ENCODE measurements at places on chromosomes 1 and 21. TPM values are rescaled to one million over a fixed set of nuclear protein-coding genes. Genes with fewer than 3 reads are reported as not detected.

PEX14 gene
- 23.9 TPM for total RNA-seq

GRCh38 chr1:98677288-98677687 lies 15.8 kb downstream of the SNX7 start:
- no peak for DNase-seq
- no peaks in the 10 kb centered on the region for H3K4me1 ChIP-seq
- H3K27ac ChIP-seq = no peak overlapping the region
- H3K4me3 ChIP-seq = no peak overlapping the region
- H3K36me3 ChIP-seq = peaks cover 15% of the 10 kb centered on the region

DNA sequence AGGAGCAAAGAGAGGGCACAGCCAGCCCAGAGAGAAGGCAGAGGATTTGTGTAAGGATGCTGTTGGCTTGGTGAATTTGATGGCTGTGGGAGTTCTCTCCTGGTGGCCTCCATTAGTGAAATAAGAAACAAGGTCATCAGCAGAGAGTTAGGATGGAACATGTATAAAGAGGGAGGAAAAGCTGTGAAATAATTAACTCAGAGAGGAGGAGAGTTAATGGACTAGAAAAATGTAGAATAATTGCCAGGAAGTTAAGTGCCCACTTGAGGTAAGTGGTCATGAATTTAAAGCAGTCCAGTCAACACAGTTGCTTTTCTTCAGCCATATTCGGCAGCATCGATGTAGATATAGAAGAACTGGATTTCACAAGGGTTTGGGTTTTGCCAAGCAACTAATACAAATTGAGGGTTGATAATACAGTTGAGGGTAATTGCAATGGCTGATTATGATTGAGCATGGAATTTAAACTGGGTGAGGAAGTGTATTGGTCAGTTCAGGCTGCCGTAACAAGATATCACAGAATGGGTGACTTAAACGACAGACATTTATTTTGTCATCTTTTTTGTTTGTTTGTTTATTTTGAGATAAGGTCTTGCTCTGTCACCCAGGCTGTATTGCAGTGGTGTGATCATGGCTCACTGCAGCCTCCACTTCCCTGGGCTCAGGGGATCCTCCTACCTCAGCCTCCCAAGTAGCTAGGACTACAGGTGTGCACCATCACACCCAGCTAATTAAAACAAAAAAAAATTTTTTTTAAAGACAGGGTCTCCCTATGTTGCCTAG lies 31.7 kb upstream of the KLF17 start:
- no peak overlapping the region for H3K4me3 ChIP-seq
- H3K4me1 ChIP-seq = peaks cover 12% of the 10 kb centered on the region
- no peaks in the 10 kb centered on the region for H3K36me3 ChIP-seq
- DNase-seq = no peak
- no peak overlapping the region for H3K27ac ChIP-seq

DNA sequence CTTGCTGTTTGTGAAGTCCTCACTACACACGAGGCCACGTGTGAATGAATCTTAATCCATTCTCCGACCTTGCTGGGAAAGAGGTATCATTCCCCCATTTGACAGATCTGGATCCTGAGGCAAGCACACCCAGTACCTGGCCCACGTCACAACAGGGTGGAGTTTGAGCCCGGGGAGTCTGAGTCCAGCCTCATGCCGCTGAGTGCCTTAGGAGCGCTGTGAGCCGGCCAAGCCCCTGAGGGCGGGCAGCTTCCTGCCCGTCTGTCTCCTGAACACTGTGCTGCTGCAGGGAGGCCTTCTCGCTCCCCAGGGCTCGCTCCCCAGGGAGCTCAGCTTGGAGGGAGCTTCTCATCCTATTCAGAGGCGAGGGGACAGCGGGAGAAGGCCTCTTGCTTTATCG lies 29.7 kb downstream of the SLC45A1 start:
- H3K4me3 ChIP-seq = no peak overlapping the region
- no peak for DNase-seq
- no peak overlapping the region for H3K27ac ChIP-seq

UBL4B gene
- not detected for total RNA-seq

GRCh38 chr1:237959838-237960237 lies 69.1 kb upstream of the ZP4 start:
- H3K4me3 ChIP-seq = no peak overlapping the region
- no peaks in the 10 kb centered on the region for H3K36me3 ChIP-seq
- H3K4me1 ChIP-seq = no peaks in the 10 kb centered on the region
- DNase-seq = no peak

KRTAP10-1 gene
- not detected for total RNA-seq

DNA sequence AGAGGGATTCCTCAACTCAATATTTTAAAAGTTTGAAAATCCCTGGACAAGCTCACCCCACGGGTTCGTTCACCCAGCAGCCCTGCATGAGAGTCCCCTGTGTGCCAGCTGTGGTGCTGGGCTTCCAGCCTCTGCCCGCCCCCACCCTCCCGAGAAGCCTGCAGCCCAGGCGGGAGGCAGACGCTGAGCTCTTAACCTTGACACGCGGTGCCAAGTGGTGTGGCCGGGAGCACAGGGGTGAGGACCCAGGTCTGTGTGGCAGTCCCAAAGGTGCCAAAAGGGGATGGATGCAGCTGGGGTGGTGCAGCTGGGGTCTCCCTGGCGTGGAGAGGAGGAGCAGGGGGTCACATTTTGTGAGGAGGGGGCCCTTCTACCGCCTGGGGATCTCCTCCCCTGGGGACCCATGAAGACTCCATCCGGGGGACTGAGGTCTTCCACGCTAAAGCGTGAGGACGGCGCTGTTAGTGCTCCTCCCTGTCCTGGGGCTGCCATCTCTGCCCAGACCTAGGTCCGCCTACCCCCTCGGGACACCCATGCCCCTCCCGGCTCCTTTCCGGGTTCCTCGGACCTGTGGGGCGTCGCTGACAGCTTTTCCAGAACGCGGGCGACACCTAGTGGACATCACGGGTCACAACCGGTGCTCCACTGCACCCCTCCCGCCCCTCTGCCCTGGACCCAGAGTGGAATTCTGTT lies 12.9 kb downstream of the PLA2G2F start:
- H3K4me3 ChIP-seq = peak overlapping the region; percentile 64
- no peak overlapping the region for H3K27ac ChIP-seq
- H3K27me3 ChIP-seq = no peaks in the 10 kb centered on the region
- no peaks in the 10 kb centered on the region for H3K36me3 ChIP-seq

FCGR2B gene
- not detected for total RNA-seq

DNA sequence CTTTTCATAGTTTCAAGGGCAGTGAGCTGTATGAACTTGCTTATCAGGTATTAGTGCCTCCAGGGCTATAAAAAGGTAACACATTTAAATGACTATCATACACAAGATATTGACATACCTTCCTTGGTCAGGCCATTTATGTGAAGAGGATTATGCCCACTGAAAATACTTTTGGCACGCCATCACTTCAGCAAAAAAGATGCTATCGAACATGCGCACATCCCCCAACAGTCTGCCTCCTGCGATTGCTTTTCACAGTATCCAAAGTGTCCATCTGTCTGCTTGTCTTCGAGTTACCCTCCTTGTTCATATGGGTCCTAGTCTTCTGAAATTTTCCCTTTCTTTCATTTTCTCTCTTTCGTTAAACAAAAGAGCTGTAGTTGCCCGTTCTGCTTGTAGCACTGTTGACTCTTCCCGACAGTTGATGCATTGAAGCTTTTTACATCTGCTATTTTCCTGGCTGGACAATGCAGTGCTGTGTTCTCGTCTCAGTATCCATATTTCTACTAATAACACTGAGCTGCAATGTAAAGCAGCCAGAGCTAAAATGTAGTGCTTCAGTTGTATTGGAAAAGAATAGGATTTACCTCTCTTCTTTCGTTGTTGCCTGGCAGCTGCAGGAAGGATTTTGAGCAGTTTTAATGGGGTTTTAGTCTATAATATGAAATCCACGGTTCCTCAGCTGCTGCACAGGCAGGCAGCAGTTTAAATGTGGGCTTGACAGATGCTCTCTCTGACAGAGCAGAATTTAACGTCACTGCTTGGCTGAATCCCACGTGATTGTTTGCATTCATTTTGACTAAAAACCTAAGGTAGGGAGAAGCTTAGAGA lies at the start of gene B3GALT2:
Gene B3GALT2 (minus strand): TSS at position 713 of the 831 bp plus-strand sequence. CDS start 5,051 bp downstream, outside the sequence.
- peaks cover 7% of the 10 kb centered on the region for H3K36me3 ChIP-seq
- DNase-seq = no peak
- H3K27me3 ChIP-seq = no peaks in the 10 kb centered on the region
- no peak within 1 kb of the TSS for H3K4me3 ChIP-seq
- H3K27ac ChIP-seq = no peak within 1 kb of the TSS

MLLT11 gene
- 13.0 TPM for total RNA-seq

DNA sequence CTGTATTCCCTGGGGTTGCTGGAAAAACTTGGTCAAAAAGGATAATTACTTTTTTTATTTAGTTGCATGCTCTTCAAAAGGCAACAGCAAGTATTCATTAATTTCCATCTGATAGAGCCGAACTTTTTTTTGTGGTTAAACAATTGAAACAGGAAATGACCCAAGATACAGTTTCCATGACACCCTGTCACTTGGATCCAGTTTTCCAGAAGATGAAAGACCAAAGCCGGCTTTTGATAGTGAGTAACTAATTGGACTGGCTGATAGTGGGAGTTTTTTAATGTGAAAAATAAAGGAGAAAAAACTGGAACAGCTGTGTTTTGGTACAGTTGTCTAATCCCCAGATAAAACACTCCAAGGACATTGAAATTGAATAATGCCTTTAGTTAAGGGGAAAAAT lies 33.0 kb downstream of the CACHD1 start:
- DNase-seq = no peak
- no peak overlapping the region for H3K4me3 ChIP-seq
- H3K4me1 ChIP-seq = peaks cover 22% of the 10 kb centered on the region
- peaks cover 9% of the 10 kb centered on the region for H3K27me3 ChIP-seq
- H3K27ac ChIP-seq = no peak overlapping the region

GJA5 gene
- total RNA-seq = 0.33 TPM

DNA sequence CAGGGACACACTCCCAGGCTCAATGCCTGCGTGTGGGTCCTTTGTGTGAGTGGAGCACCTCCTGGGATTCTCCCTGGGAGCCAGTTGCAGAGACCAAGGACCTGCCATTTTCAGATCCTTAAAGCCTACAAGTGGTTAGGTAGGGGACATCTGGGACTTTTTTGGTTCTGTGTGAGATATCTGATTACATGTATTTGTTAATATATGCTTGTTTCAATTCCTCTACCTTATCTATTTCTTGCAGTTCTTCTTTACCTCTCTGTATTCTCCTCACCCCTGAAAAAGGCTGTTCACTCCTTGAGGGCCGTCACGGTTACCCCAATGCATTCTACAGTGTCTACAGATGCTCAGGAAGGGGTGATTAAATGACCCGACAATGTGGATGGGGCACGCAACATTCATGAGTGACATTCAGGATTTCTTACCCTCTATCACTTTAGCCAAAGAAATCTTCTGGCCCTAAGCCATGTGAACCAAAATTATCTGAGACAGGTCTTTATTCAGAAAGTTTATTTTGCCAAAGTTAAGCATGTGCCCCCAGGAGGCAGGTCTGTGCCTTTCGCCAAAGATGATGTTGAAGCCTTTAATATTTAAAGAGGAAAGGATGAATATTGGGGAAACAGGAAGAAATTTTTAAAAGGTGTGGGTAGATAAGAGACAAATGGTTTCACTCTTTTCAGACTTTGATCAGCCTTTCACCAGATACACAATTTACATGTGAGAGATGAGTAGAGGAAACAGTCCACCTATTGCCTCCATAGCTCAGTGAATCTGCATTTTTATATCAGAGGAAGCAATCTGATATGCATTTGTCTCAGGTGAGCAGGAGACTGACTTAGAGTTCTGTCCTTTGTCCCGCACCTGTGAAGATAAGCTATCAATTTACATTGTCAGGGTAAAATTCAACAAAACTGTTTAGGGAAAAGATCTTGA lies 44.6 kb upstream of the MPZL1 start:
- no peak overlapping the region for H3K4me3 ChIP-seq
- no peaks in the 10 kb centered on the region for H3K27me3 ChIP-seq
- H3K36me3 ChIP-seq = no peaks in the 10 kb centered on the region
- no peak for DNase-seq
- H3K4me1 ChIP-seq = no peaks in the 10 kb centered on the region

GRCh38 chr1:89767618-89768017 lies 53.2 kb upstream of the LRRC8D start:
- H3K36me3 ChIP-seq = no peaks in the 10 kb centered on the region
- no peaks in the 10 kb centered on the region for H3K4me1 ChIP-seq
- H3K27me3 ChIP-seq = peaks cover 7% of the 10 kb centered on the region
- H3K27ac ChIP-seq = no peak overlapping the region
- no peak overlapping the region for H3K4me3 ChIP-seq
- no peak for DNase-seq

KRTAP21-2 gene
- total RNA-seq = not detected

SCYL3 gene
- total RNA-seq = 3.9 TPM

GRCh38 chr1:64539781-64540218 lies 69.9 kb downstream of the CACHD1 start:
- H3K27me3 ChIP-seq = no peaks in the 10 kb centered on the region
- no peak for DNase-seq
- H3K4me3 ChIP-seq = no peak overlapping the region
- no peak overlapping the region for H3K27ac ChIP-seq
- H3K36me3 ChIP-seq = 0 out of 2 replicates have a peak, but pooled peaks cover 3% of the 10 kb centered on the region
- peaks cover 20% of the 10 kb centered on the region for H3K4me1 ChIP-seq

C1QTNF12 gene
- total RNA-seq = 4.4 TPM

- no peaks in the 10 kb centered on the region for H3K36me3 ChIP-seq
- no peak overlapping the region for H3K27ac ChIP-seq
- no peak for DNase-seq
- no peak overlapping the region for H3K4me3 ChIP-seq
- H3K27me3 ChIP-seq = no peaks in the 10 kb centered on the region
Measured at GRCh38 chr1:190373705-190374336, 103.8 kb downstream of the BRINP3 start.

LRP8 gene
- total RNA-seq = 78.6 TPM

DNA sequence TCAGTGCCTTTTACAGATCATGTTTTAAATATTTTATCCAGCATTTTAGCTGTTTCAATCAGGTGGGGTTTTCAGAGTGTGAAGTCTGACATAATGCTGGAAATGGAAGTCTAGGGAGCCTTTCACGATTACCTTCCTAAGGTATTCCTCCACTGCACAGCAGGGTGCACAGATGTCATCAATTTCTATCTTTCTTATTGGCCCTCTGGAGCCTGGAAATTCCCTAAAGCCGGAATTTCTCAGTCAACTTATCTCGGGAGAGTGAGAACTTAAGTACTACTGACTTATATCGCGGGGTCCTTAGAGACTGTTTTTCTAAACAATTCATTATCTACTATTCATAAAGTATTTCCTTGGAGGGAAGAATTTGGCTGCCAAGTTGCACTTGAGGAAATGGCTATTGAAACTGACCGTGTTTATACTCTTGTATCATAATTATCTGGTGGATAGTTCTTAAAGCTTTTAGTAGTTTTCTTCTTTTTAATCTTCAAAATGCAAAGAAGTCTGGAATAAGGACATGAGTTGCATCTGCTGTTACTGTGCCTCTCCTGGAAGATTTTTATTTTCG lies 311.8 kb upstream of the B3GALT2 start:
- DNase-seq = no peak
- no peak overlapping the region for H3K27ac ChIP-seq
- H3K27me3 ChIP-seq = no peaks in the 10 kb centered on the region
- no peaks in the 10 kb centered on the region for H3K4me1 ChIP-seq
- H3K4me3 ChIP-seq = no peak overlapping the region

- H3K36me3 ChIP-seq = no peaks in the 10 kb centered on the region
- peaks cover 16% of the 10 kb centered on the region for H3K27me3 ChIP-seq
- DNase-seq = no peak
- no peak overlapping the region for H3K4me3 ChIP-seq
- H3K4me1 ChIP-seq = no peaks in the 10 kb centered on the region
Measured at GRCh38 chr1:203296460-203297073, 8.8 kb upstream of the BTG2 start.
